IPS DF 6.9 (cell line): ENCODE measurements at places on chromosomes 6 and 20.

- DNase-seq = no peak
Observed at GRCh38 chr6:71727632-71728294, 158.6 kb upstream of the RIMS1 start.

GRCh38 chr6:154488802-154489437 lies 21.6 kb downstream of the CNKSR3 start:
- no peak for DNase-seq

DNA sequence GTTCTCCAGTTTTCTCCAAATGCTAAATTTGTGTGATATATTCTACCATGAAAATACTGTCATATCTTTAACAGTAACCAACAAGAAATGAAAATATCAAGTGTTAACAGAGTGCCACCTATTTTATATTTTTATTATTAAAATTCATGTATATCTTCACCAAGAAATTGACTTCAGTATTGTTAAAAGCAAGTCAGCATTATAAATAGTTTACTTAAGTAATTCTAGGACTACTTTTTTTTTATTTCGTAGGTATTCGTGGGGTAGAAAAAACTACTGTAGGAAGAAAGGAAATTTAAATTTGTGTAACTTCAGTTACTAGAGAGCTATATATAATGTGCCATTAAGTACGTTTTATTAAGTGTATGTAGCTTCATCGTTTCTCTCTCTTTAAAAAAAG lies 6.3 kb upstream of the MAN1A1 start:
- DNase-seq = no peak

DNA sequence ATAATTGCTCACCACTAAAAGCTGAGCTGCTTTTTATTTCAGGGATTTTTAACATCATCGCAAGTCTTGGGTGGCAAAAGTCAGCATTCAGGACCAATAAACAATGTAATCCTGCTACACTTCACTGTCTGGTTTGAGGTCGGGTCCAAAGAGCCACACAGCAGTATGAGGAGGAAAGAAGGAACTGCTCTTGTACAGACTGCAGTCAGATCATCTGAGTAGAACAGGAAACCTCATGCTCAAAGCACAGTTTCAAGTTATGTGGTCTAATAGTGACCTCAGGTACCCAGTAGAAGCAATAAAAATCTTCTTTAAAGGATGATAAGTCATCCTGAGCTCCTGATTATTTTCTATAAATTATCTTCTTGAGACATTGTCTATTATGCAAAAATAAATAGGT lies 211.4 kb downstream of the FUT9 start:
- DNase-seq = no peak

DNA sequence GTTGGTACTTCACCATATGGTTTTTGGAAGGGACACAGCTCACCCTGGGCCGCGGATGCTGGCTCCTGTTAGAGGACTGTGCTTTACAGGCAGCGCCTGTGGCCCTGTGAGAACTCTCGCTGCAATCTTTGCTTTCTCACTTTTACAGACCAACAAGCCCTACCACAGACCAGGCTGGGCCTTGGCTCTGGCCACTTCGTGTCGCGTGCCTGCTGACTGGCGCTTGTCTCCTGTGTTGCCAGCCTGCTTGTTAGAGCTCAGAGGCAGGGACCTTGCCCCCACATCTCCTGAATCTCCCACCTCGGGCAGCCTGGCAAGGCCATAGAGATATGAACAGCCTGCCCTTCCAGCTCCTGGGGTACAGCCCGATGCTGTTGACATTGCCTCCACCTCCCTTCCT lies 56.1 kb downstream of the SYNJ2 start:
- DNase-seq = no peak

- no peak for DNase-seq
Observed at GRCh38 chr6:21116736-21117135, 476.8 kb upstream of the SOX4 start.
